Keratinocyte (primary cell): ENCODE measurements at places on chromosomes 6 and 20.
A peak's percentile ranks its signal among the peaks of the same experiment; 100 is the strongest.

GRCh38 chr6:151063352-151063751 is 176.4 kb upstream of the AKAP12 start:
- no peaks in the 10 kb centered on the region for H3K27me3 ChIP-seq
- H3K36me3 ChIP-seq: peaks cover 10% of the 10 kb centered on the region
- H3K4me3 ChIP-seq: no peak overlapping the region
- DNase-seq: no peak
- H3K27ac ChIP-seq: peak overlapping the region; percentile 33

GRCh38 chr6:109373331-109373730 is 8.9 kb downstream of the CD164 start:
- no peak overlapping the region for H3K4me3 ChIP-seq
- H3K27me3 ChIP-seq: no peaks in the 10 kb centered on the region
- H3K36me3 ChIP-seq: peaks cover 42% of the 10 kb centered on the region
- H3K27ac ChIP-seq: no peak overlapping the region

DNA sequence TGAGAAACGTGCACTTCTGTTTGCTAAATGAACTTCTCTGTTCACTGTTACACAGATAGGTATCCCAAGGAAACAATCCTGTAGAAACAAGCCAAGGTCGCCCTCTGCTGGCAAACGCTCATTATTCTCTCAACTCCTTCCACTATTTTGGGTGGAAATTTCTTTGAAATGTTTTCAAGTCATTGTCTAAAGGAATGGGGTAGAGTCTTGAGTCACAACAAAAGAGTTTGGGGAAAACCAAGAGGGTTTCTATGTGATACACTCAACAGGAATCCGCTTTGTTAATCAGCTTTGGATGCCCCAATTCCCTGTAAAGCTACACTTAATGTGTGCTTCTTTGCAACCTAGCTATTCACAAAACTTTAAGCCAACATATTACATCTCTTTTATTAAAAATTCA is 4.6 kb upstream of the RAE1 start:
- no peak overlapping the region for H3K4me3 ChIP-seq
- no peaks in the 10 kb centered on the region for H3K36me3 ChIP-seq
- DNase-seq: peak; percentile 65
- H3K27ac ChIP-seq: no peak overlapping the region
- H3K27me3 ChIP-seq: no peaks in the 10 kb centered on the region
- no peaks in the 10 kb centered on the region for H3K4me1 ChIP-seq

- no peak for DNase-seq
- no peaks in the 10 kb centered on the region for H3K4me1 ChIP-seq
- H3K4me3 ChIP-seq: no peak overlapping the region
Observed at GRCh38 chr6:112956696-112957535, 609.8 kb downstream of the RFPL4B start.
